ENCODE measurements at places on chromosomes 1 and 21. TPM values are rescaled to one million over a fixed set of nuclear protein-coding genes. Genes with fewer than 3 reads are reported as not detected.

The GABRD gene
- total RNA-seq, result 1.4 TPM

The FCRL1 gene
- 0.44 TPM for total RNA-seq

The KIF26B gene
- total RNA-seq, result 10.1 TPM

The GJA5 gene
- 13.3 TPM for total RNA-seq

The MTMR11 gene
- 17.9 TPM for total RNA-seq

The ACTN2 gene
- 43.1 TPM for total RNA-seq

The CHI3L2 gene
- not detected for total RNA-seq

Data from camera-type eye (tissue), 1 donor.